A549 treated with Mapracorat at 1 μM for 4 hours (cell line): ENCODE measurements at places on chromosomes 1 and 21. TPM values are rescaled to one million over a fixed set of nuclear protein-coding genes. Genes with fewer than 3 reads are reported as not detected.

The CHML gene
- total RNA-seq, result 7.4 to 9.1 TPM (median 8.4 TPM) in 5 replicates

The FCRL4 gene
- not detected in 5 replicates for total RNA-seq

The CDC20 gene
- 178 to 205 TPM (median 195 TPM) in 5 replicates for total RNA-seq

The PRR9 gene
- not detected in 5 replicates for total RNA-seq

The ESPN gene
- total RNA-seq, result 0.55 to 1.0 TPM (median 0.68 TPM) in 5 replicates

The RUNX3 gene
- total RNA-seq, result 4.2 to 6.5 TPM (median 5.7 TPM) in 5 replicates

The SELENBP1 gene
- total RNA-seq, result 5.7 to 8.9 TPM (median 6.7 TPM) in 5 replicates
